Stimulated activated CD8-positive, alpha-beta memory T cell treated with anti-CD3 and anti-CD28 coated beads, Interleukin-4, amount 100 ng/mL, for 1 hour (primary cell): ENCODE measurements at places on chromosomes 12 and 14.

DNA sequence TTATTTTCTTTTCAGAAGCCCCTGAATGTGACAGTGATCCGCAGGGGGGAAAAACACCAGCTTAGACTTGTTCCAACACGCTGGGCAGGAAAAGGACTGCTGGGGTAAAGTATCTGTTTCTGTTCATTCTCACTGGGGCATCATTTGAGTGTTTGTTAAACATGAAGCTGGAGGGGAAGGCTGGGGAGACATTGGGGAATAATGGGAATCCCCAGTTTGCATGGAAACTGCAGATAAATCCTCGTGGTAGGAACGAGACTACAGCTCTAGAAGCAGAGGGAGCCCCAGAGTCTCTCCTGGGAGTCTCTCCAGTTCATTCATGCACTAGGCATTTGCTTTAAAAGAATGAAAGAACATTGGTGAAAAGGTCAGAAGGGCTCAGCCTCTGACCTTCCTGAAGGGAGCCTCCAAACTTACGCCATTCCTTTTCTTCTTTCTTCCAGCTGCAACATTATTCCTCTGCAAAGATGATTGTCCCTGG, 2.5 kb upstream of the CFAP251 start:
- DNase-seq, result no peak

GRCh38 chr12:49907352-49907751, 3.7 kb upstream of the FAIM2 start:
- no peak for DNase-seq

DNA sequence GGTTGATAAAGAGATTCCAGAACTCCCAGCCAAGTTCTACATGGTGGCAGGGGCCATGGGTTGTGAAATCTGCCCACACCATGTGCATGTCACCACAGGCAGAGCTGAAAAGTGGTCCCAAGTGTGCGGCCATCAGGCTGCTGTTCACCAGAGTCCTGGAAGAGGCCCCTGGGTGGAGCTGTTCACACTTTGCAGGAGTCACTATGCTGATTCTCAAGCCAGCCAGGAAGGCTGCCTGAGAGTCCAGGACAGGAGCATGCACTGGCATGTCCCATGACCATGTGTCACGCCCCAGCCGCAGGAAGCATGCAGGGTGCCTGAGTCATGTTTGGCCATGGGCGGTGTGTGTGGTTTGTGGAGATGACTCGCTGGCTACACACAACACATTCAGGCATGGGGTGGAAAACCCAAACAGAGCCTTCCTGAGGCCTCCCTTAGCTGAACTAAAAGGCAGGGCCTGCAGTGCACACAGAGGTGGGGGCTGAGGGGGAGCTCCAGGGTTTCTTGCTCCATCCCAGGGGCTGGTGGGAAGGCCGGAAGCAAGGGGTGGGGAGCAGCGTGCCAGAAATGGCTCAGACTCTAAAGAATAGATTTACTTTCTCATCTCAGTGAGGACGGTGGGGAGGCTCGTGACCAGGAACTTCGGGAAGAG, 19.4 kb downstream of the ABCB9 start:
- peak; percentile 55 for DNase-seq

DNA sequence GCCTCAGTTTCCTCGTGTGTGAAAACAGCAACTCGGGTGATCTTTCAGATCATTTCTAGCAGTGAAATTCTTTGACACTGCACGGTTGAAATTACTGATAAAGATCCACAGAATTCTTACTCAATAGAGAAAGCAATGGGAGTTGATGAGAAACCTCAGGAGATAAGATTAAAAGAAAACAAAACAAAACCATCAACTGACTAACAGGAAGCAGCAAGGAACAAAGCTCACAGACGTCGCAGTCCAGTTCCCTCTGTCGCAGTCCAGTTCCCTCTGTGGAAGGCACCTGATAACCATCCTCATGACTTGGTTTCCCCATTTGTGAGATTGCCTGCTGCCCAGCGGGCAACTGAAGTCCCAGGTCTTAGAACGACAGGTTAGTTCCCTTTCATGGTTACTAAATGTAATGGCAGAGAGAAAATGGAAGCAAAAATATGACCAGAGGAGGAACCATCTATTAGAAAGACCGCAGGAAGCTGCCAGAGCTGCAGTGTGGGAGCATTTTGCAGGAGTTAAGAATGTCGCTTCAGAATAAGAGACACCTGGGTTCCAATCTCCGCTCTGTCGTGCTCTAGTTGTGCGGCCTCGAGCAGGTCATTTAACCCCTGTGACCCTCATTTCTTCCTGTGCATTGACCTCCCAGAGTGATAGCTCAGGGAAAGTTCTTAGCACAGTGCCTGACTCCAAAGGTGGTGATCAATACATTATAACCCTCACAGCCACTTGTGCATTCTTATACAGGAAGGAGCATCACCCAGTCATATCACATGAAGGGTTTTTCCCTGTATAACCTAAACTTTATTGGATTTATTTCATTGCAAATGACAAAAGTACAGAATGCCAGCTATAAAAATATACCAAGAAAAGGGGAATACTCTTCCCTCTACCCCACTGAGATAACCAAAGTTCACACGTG, 5.1 kb upstream of the MED13L start:
- no peak for DNase-seq

GRCh38 chr14:99716850-99717681, 33.0 kb downstream of the CYP46A1 start:
- no peak for DNase-seq

GRCh38 chr12:54213079-54213478, 24.3 kb upstream of the SMUG1 start:
- DNase-seq, result no peak

GRCh38 chr12:29591140-29592020, 93.9 kb upstream of the OVCH1 start:
- no peak for DNase-seq

DNA sequence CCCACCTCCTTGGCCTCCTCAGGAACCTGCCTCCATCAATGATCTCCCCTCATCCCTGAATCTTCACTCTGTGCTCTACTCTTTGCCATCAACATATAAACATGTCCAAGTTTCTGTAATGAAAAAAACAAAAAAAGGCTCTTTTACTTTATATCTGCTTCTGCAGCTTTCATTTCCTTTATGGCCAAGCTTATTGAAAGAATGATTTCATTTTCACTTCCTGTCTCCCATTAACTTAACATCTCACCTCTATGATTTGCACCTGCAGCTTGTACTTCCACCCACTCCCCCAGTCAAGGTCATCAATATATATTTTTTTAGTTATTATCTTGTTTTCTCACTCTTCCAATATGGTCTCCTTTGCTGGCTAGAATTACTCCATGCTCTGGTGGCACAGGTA, 15.6 kb upstream of the RNU6-7 start:
- DNase-seq, result no peak

- no peak for DNase-seq
Observed at GRCh38 chr12:111578971-111579340, 20.2 kb downstream of the ATXN2 start.

GRCh38 chr12:124036657-124037109, 63.7 kb downstream of the ZNF664 start:
- DNase-seq, result no peak

DNA sequence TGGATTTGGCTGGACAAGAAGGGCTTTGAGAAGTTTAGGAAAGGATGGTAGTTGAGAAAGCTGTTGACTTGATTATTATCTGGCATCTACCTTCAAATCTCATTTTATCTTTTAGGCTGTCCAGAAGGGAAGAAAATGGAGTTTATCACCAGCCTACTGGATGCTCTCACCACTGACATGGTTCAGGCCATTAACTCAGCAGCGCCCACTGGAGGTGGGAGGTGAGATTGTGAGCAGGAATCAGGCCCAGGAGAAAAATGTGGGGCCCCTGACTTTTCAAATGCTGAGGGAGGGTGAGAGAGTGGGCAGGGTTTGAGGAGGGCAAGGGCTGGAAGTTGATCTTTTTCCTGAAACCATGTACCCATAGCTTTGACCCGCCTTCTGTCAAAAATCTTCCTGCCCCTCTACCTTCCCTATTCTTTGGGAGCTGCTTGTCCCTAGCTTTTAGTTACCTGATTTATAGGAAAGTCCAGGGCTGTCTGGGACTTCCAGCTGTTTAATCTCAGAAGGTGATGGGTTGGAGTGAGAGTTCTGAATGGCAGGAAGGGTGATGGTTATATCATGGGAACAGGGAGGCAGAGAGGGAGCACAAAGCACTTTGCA, 134.2 kb downstream of the SMOC1 start:
- no peak for DNase-seq

DNA sequence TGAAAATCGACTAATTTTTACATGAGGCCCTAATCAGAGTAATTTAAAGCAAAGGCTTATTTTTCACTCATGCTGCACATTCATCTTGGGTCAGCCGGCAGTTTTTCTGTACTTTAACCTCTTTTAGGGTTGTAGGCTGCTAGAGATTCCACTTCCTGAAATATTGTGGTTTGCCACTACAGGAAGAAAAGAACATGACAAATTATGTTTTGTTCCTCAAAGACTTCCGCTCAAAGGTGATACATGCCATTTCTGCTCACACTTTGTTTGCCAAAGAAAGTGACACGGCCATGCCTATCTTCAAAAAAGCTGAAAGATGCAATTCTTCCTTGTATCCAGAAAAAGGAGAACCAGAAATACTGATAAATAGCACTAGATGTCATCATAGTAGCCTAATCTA, 183.4 kb upstream of the PPFIA2 start:
- DNase-seq, result no peak

GRCh38 chr12:25730489-25731349, 177.6 kb upstream of the LMNTD1 start:
- DNase-seq, result no peak

DNA sequence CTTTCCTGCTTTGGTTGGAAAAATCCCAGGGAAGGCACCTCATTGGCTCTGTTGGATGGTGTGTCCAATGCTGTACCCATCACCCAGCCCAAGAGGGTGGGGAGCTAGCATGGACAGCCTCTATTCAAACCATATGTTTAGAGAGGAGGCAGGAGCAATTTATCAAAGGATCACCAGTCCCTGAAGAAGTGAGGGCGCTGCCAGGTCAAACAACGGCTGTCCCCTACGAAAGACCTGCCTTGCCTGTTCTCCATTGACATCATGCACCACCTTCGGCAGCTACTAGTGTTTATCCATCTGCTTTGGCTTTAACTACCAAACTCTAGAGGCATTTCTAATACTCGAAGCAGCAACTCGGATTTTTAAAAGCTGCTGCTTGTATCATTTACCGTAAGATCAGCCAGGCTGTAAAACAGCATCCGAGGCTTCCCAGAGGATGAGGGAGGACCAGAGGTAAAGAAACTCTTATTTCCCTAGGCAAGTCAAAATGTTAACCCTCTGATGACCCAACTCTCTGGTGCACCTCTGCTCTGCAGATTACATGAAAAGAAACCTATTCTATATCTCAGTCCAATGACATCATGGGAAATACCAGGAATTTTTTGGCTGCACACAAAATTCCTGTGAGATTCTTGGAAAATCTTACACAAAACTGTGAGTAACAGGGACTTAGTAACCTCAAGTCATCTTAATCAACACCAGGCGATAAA, 720.9 kb upstream of the TBX3 start:
- no peak for DNase-seq

GRCh38 chr14:101796016-101796415, 34.5 kb downstream of the PPP2R5C start:
- DNase-seq, result no peak

DNA sequence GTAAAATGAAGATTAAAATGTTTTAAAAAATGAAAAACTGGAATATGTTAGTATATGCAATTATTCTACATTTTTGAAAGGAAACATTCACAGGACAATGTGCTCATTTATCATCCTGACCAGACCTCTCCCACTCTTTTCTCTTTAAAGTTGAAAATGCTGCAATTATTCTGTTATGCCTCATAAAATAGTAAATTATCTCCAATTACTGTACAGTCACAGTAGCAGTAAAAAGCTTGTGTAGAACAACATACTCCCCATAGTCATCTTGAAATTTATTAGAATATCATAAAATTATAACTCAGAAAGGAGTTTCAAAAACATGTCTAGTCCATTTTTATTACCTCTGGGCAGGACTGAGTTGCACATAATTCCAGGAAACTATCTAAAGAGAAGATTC, 250.3 kb downstream of the SYT1 start:
- no peak for DNase-seq

DNA sequence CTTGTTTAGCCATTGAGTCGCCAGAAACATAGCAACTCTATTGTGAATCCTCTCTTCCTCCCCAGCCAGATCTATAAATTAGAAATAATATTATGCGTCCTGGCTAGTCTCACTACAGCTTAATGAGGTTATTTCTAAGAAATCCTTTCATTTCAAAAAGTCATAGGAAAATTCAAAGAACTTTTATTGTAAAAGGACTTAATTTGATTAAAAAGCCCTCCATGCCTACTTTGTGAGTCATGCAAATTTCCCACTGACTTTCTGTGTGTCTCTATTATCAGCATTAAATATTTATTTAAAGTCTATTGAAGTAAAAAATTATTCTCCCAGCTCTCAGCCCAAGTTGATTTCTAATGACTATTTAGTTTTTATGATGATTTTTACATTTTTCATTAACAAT, 160.7 kb downstream of the PHLDA1 start:
- no peak for DNase-seq

- DNase-seq, result no peak
Observed at GRCh38 chr14:73055251-73055650, 3.1 kb upstream of the RBM25 start.

DNA sequence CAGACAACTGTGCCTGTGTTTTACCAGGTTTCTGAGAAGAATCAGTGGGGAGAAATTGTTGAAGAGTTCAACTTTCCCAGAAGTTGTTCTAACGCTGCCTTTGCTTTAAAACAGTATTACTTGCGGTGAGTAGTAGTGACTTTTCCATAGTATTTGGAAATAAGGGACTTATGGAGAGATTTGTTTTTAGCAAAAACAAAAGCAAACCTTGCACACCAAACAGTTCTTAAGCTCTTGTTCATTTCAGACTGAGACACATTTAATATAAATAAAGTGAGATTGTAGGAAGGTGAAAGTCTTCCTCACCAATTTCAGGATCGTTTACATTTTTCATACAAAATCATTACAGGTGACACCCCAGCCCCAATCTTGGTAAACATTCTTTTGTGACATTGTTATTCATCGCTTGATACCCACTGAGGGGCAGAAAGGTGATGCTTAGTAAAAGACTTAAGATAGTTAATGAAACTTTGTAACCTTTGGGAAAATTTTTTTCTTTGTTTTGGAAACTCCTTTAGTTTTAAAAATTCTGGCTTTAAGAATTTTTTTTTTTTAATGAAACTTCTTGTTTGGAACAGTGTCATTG, 1.8 kb downstream of the ARID2 start:
- DNase-seq, result no peak

- DNase-seq, result no peak
Observed at GRCh38 chr12:88339254-88339949, 197.3 kb downstream of the TMTC3 start.

DNA sequence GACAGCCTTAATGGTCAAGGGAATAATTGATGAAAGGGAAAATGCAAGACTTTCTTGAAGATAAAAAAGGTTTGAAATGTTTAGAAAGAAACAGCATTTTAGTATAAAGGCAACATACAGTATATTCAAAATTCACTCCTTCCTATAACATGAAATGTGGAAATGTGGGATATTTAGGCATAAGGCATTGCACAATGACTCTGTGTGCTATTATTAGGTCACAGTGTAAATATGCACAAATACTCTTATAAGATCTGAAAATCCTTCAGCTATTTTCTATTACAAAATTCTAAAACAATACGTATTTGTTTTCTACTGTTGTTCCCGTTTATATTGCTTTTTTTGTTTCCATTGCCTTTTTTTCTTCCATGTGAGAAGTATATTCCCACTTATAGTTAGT, 127.7 kb downstream of the SLC16A7 start:
- DNase-seq, result no peak
